ENCODE measurements at places on chromosomes 12 and 14.

GRCh38 chr12:96098631-96099030 lies 63.2 kb upstream of the LTA4H start:
- DNase-seq: no peak

DNA sequence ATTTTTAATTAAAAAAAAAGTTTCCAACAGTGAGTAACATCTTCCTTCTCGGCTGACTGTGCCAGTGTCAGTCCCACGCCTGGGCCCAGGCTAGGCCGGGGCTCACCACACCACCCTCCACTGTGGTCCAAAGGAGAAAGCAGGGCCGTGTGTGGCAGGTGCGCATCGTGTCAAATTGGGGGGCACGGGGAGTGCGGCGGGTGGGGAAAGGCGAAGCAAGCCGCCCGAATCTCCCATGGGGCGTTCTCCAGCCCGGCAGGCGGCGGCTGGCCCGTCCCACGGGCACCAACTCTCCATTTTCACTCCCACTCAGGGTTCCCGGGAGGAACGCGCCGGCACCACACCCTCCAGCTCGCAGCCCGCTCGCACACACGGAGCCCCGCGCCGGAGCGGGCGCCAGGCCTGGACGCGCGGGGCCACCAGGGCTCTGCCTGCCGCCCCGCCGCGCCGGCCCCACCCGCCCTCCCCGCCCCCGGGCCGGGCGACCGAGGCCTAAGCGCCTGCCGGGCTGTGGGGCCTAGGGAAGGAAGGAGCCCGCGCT lies 604 bp downstream of the EEA1 start:
- DNase-seq: peak; percentile 27

- no peak for DNase-seq
Measured at GRCh38 chr12:3744229-3744901, 8.5 kb downstream of the CRACR2A start.

DNA sequence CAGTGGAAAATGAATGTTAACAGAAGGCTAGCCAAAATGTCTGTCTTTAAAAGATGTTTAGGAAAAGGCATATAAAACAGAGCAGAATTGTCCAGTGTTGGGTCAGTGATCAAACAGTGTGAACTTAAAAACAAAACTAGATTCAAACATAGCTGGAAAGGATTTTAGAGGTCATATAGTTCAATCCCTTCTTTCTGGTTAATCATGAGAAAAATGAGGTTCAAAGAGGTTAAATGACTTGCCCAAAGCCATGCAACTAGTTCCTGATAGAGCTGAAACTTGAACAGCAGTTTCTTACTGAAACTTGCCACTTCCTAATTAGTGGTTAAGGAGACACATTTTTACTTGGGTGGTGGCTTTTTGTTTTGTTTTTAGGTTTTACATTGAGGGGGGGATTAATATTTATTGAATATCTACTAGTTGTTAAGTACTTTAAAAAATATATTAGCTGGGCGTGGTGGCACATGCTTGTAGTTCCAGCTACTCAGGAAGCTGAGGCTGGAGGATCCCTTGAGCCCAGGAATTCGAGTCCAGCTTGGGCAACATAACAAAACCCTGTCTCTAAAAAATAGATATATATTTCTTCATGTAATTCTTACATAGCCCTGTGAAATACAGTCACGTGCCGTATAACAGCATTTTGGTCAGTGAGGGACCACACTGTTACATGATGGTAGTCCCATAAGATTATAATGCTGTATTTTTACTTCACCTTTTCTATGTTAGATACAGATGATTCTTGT lies 20.4 kb downstream of the ACVR1B start:
- no peak for DNase-seq

- DNase-seq: no peak
Measured at GRCh38 chr14:73749706-73750530, 35.7 kb upstream of the PNMA1 start.

DNA sequence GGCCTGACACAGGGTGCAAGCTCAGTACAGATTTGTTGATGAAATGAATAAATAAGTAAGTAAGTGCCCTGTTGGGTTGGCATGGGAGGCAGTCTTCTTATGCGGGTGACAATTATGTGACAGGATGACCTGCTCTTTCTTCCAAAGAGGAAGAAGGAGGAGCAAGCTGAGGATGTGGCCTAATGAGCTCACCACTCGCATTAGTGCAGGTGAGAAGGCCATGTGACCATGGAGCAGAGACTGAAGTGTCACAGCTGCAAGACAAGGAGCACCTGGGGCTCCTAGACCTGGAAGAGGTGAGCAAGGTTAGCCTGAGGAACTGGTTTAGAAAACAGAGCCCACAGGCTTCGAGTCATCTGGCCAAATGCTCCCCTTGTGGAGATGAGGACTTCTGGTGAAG lies 34.9 kb downstream of the LRTM2 start:
- DNase-seq: peak; percentile 21

DNA sequence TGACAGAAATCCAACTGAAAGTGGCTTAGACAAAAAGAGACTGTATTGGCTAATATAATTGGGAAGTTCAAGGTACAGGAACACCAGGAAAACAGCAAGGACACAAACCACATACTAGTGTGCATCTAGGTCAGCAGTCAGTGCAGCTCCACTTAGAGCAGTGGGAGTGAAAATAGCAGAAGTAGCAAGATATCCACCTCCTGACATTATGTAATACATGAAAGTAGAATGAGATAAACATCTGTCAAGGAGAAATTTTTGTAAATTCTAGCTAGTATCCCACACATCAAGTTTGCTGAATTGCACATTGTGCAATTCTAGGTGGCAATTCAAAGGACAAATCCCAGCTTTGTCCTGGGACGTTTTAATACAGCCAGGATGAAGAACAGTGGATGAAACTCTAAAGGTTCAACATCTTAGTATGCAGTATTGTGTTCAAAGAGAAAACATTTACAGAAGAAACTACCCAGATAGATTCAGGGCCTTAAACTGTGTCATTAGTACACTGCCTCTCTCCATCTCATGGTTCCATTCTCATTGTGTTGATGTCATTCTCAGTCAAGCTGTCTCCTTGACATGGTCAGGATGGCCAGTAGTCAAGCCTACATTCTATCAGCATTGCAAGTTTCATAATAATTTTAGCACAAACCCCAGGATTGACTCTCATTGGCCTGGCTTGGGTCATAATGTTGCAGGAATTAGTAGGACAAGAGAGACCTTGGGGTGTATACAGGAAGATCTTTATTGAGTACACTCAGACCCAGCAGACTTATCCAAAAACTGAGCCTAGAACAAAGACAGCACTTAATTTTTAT lies 56.8 kb downstream of the SDR9C7 start:
- no peak for DNase-seq

DNA sequence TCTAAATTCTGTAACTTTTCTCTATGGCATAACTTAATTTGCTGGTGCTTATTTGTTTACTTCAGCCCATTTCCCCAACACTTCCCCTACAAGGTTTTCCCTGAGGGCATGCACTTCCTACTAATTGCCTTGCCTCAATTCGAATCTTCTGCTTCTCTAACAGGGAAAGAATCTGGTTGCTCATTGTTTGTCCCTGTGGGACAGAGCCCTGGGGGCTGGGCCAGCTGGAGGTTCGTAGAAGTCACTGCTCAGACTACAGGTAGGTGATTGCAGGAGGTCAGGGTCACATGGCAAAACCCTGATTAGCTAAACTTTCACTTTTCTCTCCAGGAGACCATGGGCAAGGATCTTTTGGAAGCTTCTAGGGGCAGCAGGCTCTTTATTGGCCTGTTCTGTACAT lies 72.0 kb downstream of the ZFC3H1 start:
- DNase-seq: no peak

DNA sequence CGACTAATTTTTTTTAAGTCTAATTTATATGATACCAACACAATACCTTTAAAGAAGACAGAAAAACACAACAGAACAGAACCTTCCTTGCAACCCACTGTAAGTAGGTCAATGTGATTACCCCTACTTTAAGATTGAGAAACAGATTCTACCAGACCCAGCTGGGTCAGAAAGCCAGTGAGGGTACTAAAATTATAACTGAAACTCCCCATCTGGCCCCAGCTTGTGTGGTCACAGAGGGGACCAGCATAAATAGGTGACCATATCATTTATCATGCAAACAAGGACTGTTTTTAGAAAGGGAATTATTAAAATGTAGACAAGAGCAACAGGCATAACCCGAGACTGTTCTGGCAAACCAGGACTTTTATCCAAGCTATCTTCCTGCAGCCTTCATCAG lies 30.1 kb upstream of the FRMD6 start:
- no peak for DNase-seq

- no peak for DNase-seq
Measured at GRCh38 chr12:111532751-111533150, 66.4 kb downstream of the ATXN2 start.

- peak; percentile 88 for DNase-seq
Measured at GRCh38 chr14:54447231-54447692, 6.1 kb upstream of the CNIH1 start.

DNA sequence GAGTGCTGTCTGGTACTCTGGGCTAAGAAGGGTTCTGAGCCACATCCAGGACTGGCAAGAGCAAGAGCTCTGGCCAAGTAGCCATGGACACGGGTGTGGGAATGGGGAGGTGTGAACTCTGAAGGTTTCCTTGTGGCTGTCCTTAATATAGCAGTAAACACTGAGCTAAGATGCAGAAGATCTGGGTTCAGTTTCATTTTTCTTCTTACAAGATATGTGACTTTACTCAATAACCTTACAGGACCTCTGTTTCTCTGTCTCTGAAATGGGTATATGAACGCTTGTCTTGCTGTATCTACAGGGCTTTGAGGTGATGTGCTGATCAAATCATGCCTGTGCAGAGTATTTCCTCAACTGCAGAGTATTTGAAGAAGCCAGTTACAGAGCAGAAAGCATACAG lies 521.2 kb downstream of the VRK1 start:
- no peak for DNase-seq

GRCh38 chr14:50545618-50546017 lies 13.2 kb upstream of the MAP4K5 start:
- DNase-seq: peak; percentile 23

DNA sequence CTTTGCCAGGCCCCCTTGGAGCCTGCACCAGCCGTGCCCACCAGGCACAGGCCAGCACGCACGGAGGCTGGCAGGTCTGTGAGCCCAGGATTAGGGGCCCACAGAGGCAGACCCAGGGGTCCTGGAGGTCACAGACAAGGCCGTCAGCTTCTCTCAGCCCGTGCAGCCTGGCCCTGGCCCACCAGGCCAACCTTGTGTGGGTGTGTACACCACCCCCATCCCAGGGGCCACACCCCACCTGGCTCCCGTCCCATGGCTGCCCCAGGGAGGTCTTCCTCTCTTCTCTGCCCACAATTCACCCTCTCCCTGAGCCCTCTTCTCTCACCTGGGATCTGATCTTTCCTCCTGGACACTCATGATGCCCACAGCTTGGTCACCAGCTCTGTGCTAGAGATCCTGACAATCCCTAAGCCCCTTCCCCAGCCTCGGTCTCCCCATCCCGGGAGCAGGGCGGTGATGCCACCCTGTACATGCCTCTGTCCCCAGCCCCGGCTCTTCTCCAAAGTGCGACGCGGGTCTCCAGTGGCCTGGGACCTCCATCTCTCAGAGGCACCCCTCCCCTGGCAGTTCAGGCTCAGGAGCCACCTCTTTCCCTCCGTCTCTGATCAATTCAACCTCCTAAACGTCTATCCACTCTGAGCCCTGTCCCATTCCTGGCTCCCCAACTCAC lies 31.1 kb upstream of the GPR132 start:
- DNase-seq: no peak

GRCh38 chr12:9948606-9949296 lies 16.6 kb upstream of the CLEC2A start:
- no peak for DNase-seq

- no peak for DNase-seq
Measured at GRCh38 chr12:81461163-81461562, 298.0 kb downstream of the PPFIA2 start.

- no peak for DNase-seq
Measured at GRCh38 chr12:45357539-45358417, 141.9 kb downstream of the ANO6 start.

GRCh38 chr12:102847131-102847530 lies 69.9 kb downstream of the PAH start:
- DNase-seq: no peak

- DNase-seq: no peak
Measured at GRCh38 chr12:9829982-9830381, 2.7 kb downstream of the KLRF1 start.

- DNase-seq: no peak
Measured at GRCh38 chr14:82731526-82731925, 1197.9 kb upstream of the SEL1L start.

GRCh38 chr12:110869026-110869425 lies 22.2 kb downstream of the CCDC63 start:
- no peak for DNase-seq

DNA sequence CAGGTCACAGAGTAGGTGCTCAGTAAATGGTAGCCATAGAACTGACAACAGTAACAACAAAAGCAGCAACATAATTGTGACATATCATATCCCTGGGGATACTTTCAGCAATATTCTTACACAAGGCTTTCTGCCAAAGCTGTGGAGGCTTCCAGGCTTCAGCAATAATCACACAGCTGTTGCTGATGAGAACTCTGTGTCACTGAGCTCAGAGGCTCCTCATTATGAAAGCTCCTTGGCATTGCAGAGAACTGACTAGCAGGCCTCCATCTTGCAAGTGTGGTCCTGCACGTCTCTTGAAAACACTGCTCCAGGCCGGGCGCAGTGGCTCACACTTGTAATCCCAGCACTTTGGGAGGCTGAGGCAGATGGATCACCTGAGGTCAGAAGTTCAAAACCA lies 97.3 kb upstream of the BTG1 start:
- DNase-seq: peak; percentile 95

DNA sequence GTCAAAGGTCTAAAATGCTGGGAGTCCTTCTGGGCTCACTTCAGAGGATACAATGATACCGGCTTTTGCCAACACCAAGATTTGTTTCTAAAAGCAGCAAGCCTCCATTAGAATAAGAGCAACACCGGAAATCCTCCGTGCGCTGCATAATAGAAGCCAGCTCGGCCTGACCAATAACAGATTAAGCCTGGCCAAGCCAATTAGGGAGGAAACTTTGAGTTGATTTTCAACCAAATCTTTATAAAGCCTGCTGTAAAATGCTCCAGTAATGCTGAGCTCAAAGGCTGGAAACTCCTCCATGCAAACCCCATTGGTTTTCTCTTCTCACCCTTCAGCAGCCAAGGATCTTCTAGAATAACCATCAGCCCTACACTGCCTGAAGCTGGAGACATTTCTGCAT lies 150.1 kb downstream of the NTF3 start:
- DNase-seq: no peak
